NB4 (cell line): ENCODE measurements at places on chromosomes 2 and 18.

DNA sequence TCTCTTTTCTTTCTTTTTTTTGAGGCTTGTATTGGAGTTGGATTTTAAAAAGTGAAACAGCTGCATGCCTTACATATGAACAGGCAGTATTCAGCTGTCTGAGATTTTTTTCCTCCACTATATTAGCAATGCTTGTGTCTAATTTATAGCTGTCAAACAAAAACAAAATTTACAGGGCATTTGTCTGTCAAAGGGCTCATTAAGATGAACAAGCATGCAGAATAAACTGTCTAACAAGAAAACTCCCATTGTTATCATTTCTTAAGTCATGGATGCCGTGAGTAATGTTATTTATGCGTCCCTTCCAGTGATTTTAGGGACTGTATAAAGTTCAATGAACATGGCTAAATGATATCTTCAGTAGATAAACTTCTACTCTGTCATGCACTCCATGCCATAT lies 674.7 kb downstream of the PLCL1 start:
- no peak for DNase-seq

GRCh38 chr2:105671156-105671555 lies 73.6 kb upstream of the NCK2 start:
- no peak for DNase-seq

DNA sequence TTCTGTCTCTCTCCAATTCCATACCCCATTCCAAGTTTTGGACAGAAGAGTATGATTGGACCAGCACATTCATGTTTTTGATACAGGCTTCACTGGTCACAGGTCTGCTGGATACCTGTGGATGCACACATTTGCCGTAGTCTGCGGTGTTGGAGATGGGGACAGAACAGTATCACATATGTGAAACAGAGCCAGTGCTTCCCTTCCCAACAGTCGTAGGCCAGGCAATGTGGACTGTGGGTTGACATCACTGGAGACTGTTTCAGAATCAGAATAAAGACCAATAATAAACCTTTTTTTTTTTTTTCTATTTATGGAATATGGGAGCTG lies 18.7 kb downstream of the ACSL3 start:
- DNase-seq: no peak

- peak; percentile 46 for DNase-seq
Measured at GRCh38 chr18:75727456-75727855, 300.0 kb upstream of the SMIM21 start.

DNA sequence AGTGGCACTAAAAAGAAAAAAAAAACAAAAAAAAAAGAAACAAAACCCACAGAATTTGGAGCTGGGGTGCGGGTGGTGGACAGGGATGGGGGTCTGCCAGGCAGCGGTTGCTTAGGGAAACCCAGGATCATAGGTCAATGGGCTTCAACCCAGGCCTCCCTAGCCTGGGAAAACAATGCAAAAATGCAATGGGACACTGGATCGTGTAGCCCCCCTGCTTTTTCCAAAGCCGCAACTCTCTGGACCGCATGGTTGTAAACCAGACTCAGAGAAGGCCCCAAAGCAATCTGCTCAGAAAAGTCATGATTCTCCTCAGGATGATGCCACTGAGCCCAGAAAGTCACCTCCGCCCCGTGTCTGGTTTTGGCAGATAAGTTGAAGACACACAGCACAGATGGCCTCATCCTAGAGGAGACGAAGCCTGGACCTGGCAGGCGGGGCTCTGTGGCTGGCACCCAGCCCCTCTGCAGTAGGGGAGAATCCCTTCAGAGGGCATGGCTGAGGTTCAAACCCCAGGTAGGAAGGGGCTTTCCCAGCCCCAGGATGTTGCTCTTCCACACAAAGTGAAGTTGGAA lies 5.1 kb downstream of the DLX2 start:
- no peak for DNase-seq

DNA sequence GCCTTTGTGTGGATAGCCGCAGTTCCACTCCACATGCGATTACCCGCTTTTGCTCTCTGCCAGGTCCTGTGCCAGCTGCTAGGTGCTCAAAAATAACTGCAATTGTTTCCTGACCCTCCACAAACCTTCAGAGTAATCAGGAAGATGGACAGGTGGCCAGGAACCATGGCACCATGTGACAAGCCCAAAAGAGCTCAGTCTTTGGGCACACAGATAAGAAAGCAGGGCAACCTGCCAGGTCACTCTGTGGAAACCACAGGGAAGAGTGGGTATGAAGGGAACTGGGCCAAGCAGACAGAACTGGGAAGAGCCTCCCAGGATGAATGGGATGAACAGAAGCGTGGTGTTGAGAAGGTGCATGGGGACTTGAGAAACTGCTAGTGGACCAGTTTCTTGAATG lies 79.4 kb upstream of the AGAP1 start:
- no peak for DNase-seq

DNA sequence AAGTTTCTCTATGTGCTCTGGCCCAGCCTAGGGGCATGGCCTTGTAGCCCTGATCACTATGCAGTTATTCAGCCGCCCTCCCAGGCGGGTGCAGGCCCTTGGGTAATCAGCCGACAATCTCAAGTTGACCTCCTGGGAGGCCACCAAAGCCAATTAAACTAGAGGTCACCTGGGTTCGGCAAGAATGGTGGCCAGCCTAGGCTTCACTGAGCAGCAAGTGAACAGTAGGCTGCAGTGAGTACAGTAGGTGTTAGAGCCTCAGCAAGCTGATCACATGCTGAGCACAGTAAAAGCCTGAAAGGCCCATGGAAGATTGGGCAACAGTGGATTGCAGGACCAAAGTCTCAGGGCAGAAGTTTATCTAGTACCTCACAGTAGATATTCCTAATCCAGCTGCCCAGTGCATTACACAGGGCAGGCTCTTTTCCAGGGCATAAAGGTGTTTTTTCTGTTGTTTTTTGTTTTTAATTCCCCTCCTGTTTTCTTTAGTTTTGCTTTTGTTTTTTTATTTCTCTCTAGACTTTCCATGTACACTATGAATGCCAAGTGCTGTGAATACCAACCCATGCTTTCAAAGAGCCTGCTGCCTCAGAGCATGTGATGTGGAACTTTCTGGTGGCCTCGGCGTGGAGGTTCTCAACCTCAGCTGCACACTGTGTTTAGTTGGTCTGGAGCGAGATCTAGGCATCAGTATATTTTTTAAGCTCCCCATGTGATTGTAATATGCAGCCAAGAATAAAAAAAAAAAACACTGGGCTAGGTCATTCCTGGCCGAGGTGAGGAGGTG lies 55.9 kb upstream of the ATL2 start:
- peak; percentile 25 for DNase-seq

DNA sequence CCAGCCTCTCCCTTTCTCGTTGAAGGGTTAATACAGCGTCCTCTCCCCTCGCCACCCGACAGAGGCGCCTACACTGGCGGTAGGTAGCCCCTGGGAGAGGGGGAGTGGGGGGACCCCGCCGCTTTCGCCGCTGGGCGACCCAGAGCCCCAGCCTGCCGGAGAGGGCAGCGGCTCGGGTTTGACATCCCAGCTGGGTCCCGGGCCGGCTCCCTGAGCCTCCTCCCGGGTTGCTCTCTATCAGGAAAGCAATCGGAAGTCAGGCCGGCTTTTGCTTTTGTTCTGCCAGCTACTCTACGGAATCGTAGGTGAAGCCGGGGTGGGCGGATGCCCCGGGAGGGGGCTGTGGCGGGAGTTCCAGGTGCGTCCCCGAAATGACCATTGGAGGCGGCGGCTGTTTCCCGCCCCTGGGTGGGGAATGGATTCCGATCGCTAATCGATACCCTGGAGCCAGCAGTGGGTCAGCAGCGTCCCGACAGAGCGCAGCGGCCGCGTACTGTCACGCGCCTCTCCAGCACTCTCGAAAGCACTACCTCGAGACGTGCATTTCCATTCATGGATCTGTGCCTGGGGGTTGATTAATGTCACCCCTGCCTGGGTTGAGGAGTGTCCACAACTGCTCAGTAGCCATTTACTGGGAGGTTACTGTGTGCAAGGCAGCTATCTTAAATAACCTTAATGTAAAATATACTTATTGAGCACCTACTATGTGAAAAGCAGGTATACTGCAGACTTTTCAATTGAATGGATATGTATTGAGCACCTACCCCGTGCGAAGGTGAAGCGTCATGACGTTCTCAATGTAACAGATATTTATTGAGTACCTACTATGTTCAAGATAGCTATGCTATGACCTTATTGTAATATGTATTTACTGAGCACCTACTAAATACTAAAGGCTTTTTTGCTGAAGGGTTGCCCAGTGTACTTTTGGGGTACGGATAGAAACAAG lies 1.1 kb downstream of the MAPK4 start:
- DNase-seq: no peak

DNA sequence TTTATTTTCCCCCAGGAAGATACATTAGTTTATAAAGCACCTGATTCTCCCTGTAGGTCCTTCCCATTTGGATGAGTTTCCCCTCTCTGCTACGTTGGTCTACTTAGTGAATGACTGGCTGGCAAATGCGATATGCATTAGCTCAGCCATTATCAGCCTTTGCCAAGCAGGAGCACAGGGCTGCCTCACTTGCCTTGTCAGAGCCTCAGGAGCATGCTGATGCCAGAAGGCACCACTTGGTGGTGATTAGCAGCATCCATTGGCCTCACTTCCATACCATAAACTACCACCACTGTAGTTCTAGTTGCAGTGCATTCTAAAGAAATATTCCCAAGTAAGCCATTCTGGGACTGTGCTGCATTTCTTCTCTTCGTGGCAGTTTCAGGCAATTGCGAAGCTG lies 442.8 kb upstream of the CHST9 start:
- DNase-seq: no peak

DNA sequence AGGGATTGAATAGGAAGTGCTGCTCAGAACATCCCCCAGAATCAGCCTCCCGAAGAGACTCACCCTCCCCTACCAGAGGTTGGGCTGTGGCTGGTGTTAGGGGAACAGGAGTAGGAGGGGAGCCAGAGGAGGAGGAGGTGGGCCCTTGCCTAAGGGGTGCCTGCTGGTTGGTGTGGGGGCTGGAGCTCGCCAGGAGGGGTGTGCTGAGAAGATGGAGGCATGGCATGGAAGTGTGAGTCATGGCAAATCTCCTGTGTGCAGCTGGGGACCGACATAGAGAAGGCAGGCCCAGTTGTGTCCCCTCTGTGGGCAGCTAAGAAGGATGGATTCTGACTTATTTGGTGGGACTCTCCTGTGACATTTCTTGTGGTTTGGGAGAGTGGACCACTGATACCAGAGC lies 73.7 kb downstream of the DGKD start:
- no peak for DNase-seq

DNA sequence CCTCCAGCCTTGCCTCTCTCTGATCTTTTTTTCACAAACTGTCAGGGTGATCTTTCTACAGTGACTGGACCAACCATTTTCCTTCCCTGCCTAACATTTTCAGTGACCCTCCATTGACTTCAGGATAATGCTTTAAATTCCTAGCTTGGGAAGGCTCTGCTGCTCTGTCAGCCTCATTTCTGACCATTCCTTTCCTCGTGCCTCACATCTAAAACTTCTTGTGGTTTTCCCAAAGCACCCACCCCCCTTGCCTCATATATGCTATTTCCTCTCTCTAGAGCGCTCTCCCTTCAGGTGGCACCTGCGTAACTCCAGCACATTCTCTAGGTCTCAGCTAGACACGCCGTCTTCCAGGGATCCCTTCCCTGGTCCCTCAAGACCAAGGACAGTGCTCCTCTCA lies 37.2 kb downstream of the DRC1 start:
- DNase-seq: no peak

DNA sequence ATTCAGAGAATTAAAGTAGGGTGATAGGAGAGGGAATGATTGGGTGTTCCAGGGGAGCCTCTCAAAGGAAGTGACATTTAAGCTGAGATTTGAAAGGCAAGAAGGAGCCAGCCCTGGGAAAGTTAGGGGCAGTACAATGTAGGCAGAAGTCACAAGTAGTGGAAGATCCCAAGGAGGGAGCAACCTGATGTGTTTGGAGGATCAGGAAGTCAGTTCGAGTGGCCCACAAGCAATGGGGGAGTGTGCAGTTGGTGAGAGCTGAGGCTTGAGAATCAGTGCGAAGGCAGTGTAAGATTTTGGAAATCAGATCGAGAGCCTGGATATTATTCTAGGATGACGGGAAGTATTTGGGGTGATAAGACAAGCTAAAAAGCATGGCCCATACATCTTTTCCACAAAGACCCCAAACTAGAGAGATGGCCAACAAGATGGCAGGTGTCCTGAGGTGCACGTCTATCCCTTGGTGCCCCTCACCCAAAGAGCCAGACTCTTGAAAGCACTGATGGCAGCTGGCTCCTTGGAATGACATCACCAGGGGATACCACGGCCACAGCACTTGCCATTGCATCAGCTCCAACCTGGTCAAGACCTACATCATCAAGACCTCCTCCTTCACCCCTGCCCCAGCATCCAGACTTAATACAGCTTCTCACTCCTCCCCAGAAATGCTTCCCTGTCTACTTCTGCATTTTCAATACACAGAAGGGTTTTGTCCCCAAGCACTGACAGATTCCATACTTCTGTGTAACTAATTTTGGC lies 127.3 kb downstream of the BCL2 start:
- DNase-seq: peak; percentile 46

- DNase-seq: no peak
Measured at GRCh38 chr2:228654707-228655106, 473.2 kb upstream of the SPHKAP start.

DNA sequence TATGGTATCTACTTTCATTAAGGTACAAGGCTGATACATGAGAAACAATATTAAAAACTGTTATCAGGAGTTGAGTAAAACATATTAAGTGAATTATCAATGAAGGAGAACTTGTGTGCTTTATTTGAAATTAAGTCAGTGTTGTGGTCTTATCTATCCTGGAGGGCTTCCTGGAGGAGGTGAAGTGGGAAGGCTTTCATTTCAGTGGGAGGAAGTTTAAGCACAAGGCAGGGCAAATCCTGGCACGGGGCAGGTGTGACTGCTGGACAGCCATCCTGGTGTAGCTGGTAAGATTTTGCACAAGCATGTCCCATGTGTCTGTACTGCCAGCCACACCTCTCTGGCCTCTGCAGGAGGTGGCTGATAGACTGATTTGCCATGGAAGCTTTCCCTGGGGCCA lies 159.7 kb upstream of the SKOR2 start:
- no peak for DNase-seq
